Inflammatory macrophage treated with lipopolysaccharide for 1 hour (primary cell): ENCODE measurements at places on chromosomes 3 and 15.
A peak's percentile ranks its signal among the peaks of the same experiment; 100 is the strongest.

DNA sequence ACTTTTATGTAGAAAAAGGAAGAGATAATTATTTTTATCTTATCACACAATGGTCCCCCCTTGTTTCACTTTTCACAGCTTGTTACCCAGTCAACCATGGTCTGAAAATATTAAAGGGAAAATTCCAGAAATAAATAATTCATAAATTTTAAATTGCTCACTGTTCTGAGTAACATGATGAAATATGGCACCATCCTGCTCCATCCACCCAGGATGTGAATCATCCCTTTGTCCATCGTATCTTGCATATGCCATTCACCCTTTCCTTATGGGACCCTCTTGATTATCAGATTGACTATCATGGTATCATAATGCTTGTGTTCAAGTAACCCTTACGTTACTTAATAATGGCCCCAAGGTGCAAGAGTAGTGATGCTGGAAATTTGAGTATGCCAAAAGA is 43.7 kb downstream of the ANKRD28 start:
- DNase-seq: no peak

GRCh38 chr3:176005564-176005963 is 1146.4 kb downstream of the NAALADL2 start:
- no peak for DNase-seq

- no peak for DNase-seq
These were observed 41.8 kb upstream of the ANKRD28 start for GRCh38 chr3:15839568-15839967.

- DNase-seq: no peak
These were observed 150.3 kb downstream of the SLC9A9 start for GRCh38 chr3:143697975-143698374.

GRCh38 chr3:137099364-137100219 is 141.8 kb downstream of the IL20RB start:
- no peak for DNase-seq

DNA sequence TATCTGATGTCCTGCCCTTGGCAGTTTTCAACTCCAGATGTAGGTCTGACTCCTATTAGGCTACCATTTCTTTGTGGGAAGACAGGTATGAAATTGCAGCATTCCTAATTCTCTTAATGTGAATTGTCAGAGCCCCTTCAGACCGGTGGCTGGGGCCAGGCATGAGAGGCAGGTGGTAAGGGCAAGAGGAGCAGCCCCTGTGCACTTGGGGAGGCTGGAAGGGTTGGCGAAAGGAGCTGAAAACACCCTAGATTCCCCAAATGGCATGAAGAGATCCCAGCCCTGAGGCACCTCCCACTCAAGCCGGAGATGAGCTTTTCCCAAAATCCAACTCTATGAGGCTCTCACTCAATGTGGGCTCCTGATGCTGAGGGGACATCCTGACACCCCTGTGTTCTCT is 453.2 kb downstream of the NR2F2 start:
- no peak for DNase-seq

GRCh38 chr3:187281191-187281714 is 10.3 kb downstream of the MASP1 start:
- no peak for DNase-seq

DNA sequence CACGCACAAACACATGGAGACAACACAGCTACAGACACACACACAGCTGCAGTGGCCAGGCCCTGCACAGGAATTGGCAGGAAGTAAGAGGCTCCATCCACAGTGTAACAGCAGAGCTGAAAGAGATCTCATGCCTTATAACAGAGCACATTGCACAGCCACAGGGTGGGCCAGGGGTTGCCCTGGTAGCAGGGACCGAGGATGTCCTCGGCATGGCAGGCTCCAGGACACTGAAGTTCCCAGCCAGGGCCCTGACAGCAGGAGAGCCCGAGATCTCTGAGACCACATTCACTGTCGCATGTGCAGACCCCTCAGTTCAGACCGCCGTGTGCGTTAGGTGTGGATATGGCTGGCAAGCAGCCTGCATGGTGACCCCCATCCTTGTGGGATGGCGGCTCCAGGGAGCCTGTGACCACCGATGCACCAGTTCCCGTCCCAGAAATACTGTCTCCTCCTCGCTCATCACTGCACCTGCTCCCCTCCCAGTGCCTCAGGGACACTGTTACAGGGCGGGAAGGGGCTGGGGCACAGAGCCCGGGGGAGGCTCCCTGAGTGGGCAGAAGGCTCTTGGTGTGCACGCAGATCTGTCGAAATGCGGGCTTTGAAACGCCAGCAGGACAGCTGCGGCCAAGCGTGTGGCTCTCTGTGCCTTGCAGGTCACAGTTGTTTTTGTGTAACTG is 1.5 kb upstream of the OCA2 start:
- DNase-seq: no peak

DNA sequence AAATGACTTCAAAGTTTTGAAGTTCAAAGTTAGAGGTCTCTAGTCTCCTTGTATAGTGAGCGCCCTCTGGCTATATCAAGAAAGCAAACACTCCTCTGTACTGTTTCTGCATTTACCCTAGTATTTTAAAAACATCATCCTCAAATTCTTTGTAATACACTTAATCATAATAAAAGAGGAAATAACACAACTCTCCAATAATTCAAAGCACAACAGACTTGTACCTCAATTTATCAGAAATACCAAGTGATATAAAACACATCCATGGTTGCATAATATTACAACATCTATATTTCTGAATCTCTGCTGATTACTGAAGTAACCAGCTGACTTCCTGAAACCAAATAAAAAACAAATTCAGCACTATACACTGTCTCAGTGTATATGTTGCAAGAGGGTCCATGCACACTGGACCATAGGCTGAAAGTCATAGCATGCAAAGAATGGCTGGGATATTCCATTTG is 12.5 kb downstream of the PLOD2 start:
- DNase-seq: peak; percentile 41

- DNase-seq: no peak
These were observed 9.6 kb upstream of the RAD51 start for GRCh38 chr15:40685376-40685775.

DNA sequence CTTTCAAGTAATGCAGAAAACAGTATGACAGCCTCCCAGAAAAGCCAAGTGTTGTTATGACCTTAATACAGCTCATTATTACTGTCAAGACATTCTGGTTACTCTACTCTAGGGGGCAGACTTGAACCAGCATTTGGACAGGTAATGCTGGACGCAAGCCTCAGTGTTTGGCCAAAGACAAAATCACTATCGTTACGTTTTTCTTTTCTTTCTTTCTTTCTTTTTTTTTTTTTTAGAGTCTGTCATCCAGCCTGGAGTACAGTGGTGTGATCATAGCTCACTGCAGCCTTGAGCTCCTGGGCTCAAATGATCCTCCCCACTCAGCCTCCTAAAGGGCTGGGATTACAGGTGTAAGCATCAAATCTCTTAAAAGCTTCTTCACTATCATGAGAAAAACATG is 29.4 kb upstream of the TMEM45A start:
- peak; percentile 73 for DNase-seq

GRCh38 chr3:183341545-183342288 is 86.7 kb downstream of the MCF2L2 start:
- no peak for DNase-seq

GRCh38 chr15:38536201-38536676 is 28.4 kb downstream of the RASGRP1 start:
- DNase-seq: no peak

DNA sequence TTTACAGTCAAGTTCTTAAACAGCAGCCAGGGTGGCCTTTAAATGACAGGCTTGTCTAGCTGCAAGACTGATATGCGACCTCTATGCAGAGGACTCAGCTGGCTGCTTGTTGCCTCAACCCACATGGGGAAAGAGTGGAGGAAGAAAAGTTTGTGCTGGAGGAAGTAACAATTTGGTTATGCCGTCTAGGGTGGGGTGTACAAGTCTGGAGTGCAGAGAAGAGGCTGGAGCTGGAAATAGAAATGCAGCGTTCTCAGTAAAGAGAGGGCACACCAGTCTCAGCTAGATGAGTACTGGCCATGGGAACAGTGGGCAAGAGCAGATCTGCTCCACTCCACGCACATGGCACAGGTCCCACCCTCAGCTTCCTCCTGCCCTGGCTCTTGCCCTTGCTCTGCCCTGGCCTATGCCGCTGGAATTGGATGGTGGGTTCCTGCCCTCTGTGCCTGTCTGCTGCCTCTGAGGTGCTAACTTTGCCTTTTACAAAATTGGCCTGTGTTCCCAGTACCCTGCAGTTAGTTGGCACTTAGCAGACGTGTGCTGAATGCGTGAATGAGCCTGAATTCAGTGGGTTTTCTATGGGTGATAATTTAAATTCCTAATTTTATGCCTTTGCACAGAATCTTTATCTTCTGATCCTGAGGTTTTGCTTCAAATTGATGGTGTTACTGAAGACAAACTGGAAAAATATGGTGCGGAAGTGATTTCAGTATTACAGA is 59.7 kb upstream of the FURIN start:
- DNase-seq: peak; percentile 47

DNA sequence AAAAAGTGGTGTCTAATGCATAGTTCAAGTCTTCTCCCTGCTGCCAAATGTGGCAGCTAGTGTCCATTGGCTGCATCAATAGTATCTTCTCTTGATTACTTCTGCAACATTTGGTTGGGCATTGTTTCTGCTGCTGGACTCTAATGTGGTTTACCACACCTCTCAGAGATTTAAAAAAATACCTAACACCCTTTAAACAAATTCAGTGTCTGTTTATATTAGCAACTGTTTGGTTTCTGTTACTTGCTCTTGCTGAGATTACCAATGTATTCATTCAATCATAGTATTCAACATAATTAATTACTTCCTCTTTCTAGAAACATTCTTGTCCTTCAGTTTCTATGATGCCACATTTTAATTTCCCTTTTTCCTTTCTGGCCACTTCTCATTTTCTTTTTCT is 20.3 kb upstream of the NECTIN3 start:
- DNase-seq: no peak

- DNase-seq: no peak
These were observed 48.6 kb upstream of the ATOSA start for GRCh38 chr15:52727815-52728214.

GRCh38 chr3:37693511-37694283 is 168.0 kb upstream of the CTDSPL start:
- no peak for DNase-seq

GRCh38 chr15:60890375-60891230 is 338.5 kb downstream of the RORA start:
- no peak for DNase-seq

DNA sequence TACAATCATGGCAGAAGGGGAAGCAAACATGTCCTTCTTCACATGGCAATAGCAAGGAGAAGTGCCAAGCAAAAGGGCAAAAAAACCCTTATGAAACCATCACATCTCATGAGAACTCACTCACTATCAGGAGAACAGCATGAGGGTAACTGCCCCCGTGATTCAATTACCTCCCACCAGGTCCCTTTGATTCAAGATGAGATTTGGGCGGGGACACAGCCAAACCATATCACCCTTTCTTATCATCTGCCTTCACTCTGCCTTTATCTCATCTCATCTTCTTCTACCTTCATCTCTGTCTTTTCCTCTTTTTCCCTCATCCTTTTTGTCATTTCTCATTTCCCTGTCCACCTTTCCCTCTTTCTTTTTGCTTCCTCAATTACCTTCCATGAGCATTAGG is 149.6 kb downstream of the AGBL1 start:
- DNase-seq: no peak

DNA sequence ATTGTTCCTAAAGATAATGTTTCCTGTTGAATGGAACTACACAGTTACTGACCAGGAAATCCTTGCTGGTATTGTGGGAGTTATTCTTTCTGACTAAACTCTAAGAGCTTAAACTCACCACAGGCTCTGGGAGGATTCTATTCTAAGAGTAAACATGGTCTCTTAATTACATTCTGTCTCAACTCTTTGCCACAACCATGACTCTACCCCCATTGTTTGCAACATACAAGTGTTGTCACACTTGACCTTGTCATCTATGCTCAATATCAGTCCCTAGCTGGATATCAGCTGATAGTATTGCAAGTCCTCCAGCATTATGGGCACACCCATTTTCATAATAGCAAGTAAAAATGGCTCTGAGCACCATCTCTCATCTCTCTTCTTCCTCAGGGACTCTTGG is 29.6 kb upstream of the SECISBP2L start:
- peak; percentile 44 for DNase-seq

- no peak for DNase-seq
These were observed 575.5 kb upstream of the KCNMB2 start for GRCh38 chr3:177960722-177961121.

GRCh38 chr15:86553108-86553507 is 473.4 kb downstream of the AGBL1 start:
- DNase-seq: no peak

- no peak for DNase-seq
These were observed 37.1 kb upstream of the ST3GAL6 start for GRCh38 chr3:98726084-98726483.

DNA sequence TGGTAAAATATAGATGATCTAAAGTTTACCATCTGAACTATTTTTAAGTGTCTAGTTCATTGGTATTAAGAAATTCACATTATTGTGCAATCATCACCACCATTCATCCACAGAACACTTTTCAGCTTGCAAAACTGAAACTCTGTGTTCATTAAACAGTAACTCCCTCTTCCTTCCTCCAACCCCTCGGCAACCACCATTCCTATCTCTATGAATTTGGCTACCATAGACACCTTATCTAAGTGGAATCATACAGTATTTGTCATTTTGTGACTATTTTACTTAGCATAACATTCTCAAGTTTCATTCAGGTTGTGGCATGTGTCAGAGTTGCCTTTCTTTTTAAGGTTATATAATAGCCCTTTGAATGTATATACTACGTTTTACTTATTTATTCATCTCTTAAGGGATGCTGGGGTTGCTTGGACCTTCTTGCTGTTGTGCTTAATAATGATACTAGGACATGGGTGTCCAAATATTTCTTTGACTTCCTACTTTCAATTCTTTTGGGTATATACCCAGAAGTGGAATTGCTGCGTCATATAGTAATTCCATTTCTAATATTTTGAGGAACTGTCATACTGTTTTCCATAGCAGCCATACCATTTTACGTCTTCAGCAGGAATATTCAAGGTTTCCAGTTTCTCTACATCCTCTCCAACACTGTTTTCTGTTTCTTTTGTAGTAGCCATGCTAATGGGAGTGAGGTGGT is 20.9 kb downstream of the KAT2B start:
- DNase-seq: peak; percentile 89

- peak; percentile 83 for DNase-seq
These were observed 41.4 kb downstream of the CRTC3 start for GRCh38 chr15:90571063-90571541.

GRCh38 chr15:82968066-82968465 is 15.5 kb upstream of the HOMER2 start:
- peak; percentile 18 for DNase-seq

DNA sequence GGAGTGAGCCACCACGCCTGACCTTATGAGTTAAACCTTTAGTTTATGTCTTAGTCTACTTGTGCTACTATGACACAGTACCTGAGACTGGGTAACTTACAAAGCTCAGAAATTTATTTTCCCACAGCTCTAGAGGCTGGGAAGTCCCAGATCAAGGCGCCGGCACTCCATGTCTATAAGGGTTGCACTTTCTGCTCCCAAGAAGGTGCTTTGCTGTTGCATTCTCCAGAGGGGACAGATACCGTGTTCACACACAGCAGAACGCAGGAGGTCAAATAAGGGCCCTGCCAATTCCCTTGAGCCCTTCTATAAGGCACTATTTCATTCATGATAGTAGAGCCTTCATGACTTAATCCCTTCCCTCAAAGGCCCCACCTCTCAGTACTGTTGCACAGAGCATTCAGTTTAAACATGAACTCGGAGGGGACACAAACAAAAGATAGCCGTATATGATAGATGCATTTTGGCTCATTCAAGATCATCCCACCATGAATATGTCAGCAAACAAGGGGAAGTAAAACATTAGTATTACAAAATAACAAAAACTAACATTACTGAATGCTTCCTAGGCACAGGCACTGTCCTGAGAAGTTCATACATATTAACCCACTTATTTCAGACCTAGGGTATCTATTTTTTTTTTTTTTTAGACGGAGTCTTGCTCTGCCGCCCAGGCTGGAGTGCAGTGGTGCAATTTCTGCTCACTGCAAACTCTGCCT is 26.5 kb downstream of the PLA1A start:
- peak; percentile 41 for DNase-seq
